T-helper 1 cell (primary cell): ENCODE measurements at places on chromosomes 3 and 15.

GRCh38 chr15:68651916-68652525, 73.2 kb downstream of the CORO2B start:
- DNase-seq, result no peak

DNA sequence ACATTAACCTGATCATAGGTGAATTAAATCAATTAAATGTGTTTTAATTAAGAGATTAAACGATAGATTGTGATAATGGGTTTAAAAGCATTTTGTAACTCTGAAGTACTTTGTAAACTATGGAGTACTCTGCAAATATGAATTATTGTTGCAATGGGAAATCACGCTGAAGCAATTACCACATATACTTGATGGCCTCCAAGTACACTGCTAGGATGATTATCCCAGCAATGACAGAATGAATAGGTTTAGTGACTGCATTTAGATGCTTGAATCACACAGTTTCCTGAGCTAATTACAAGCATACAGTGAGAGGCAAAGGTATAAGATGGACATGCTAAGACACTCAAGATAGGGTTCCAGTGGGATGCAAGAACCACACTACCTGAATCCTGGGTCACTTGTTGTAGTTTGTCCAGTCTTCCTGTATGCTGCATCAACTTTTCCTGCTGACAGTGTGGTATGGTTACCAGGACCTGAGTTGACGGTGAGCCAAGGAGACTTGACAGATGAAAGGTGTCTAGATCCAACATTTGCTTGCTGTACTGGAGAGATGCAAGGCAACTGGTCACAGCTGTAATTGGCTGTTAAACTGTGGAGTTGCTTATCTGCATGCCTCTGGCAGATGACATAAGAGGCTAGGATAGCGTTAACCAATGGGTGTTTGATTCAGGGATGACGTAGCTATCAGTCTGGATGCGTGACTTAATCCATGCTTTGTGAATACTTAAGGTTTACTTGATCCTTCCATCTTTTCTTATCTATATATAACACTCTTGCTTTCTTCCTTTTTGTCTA, 38.0 kb downstream of the RNF13 start:
- DNase-seq, result no peak

DNA sequence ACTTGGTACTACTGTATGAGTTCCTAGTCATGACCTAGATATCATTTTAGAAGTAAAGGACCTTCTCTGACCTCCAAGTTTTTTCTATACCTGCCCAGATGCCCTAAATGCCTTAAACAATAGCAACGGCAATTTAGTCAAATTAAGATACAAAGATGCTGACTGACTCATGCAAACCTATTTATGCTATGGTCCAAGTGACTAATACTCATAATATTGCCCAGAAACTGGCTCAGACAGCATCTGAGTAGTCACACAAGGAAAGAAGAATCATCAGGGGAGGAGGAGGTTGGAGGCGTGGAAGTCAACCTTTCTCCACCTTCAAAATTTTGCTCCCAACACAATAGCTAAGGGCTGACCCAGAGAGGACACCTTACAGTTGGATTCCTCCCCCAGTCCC, 6.8 kb downstream of the FYCO1 start:
- no peak for DNase-seq

GRCh38 chr3:11165476-11165875, 11.2 kb downstream of the HRH1 start:
- no peak for DNase-seq

DNA sequence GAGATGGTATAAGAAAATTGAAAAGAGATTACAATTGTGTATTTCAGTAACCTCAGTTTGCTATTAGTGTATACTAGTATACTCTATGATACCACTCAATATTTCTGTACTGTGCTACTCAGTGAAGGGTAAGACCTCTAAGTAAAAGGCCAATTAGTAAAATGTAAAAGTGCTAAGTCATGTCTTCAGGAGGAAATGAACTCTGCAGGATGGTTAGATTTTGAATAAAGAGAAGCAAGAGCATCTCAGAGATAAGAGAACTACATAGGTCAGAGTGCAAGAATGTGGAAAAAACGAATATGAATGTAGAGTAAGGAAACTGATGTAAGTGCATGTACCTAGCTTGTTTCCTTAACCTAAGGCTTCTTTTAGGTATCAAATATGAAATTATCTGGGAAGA, 796.6 kb upstream of the GBE1 start:
- DNase-seq, result no peak

DNA sequence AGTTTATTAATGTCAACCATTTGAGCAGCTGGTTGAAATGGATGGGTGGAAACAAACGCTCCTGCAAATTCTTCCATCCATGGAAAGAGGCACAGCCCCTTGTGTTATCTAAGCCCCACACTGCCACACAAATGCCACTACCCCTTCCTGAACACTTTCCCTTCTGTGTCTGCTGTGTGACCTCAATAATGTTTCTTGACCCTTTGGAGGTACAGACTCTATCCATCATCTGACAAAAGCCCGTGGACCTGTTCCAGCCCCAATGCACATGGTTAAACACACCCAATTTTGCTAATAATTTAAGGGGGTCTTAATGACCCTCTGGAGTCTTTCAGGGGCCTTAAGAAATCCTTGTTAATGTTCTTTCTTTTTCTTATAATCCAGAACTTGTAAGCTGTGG, 482.2 kb upstream of the CFAP20DC start:
- no peak for DNase-seq
